ENCODE measurements at places on chromosomes 4 and X. TPM values are rescaled to one million over a fixed set of nuclear protein-coding genes. Genes with fewer than 3 reads are reported as not detected.
A peak's percentile ranks its signal among the peaks of the same experiment; 100 is the strongest.

Gene SORBS2
- 46.2 TPM for total RNA-seq

Gene SOX3
- total RNA-seq, result not detected

Gene TLR2
- total RNA-seq, result 1.3 TPM

Gene CENPVL1
- not detected for total RNA-seq

Gene PHEX
- total RNA-seq, result 1.1 TPM

Gene GALNTL6
- total RNA-seq, result not detected

Gene UGT2B17
- total RNA-seq, result not detected

Gene SLC9A7
- 35.6 TPM for total RNA-seq

DNA sequence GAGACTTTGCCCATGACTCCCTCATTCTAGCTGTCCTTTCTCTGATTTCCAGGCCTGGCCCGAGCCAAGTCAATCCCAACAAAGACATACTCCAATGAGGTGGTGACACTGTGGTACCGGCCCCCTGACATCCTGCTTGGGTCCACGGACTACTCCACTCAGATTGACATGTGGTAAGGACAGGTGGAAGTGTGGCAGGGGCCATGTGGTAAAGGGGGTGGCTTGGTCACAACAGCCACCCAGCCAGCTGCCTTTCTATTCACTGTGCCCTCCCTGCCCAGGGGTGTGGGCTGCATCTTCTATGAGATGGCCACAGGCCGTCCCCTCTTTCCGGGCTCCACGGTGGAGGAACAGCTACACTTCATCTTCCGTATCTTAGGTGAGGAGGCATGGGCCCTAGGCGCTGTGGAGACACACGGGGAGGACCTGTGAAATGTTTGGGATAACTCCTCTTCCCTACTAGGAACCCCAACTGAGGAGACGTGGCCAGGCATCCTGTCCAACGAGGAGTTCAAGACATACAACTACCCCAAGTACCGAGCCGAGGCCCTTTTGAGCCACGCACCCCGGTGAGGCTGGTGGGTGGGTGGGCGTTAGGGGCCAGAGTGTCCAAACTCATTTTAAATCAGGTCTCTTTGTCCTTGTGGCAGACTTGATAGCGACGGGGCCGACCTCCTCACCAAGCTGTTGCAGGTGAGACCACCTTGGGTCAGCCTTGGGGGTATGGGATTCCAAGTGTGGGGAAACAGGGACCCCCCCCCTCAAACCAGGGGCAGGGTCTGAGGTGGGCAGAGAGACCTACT lies 6.1 kb upstream of the USP11 start:
- no peak for DNase-seq

DNA sequence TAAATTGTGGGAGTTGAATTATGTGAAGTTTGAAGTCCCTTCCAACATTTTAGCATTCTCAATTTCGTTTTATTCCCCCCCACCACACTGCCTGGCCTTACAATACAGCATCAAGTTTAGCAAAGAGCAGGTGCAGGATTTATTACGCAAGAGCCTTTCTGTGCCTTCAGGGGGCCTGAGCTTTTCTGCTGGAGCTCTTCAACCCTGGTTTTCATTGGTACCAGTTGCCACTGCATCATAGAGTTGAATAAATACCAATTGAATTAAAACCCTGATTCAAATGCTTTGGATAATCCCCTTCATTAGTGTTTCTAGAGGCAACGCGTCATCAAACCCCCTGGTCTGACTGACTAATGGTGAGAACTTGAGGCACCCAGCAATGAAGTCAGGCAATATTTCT lies 43.6 kb upstream of the KIT start:
- DNase-seq, result no peak

- DNase-seq, result no peak
Measured at GRCh38 chrX:8447368-8447767, 17.3 kb upstream of the VCX3B start.

DNA sequence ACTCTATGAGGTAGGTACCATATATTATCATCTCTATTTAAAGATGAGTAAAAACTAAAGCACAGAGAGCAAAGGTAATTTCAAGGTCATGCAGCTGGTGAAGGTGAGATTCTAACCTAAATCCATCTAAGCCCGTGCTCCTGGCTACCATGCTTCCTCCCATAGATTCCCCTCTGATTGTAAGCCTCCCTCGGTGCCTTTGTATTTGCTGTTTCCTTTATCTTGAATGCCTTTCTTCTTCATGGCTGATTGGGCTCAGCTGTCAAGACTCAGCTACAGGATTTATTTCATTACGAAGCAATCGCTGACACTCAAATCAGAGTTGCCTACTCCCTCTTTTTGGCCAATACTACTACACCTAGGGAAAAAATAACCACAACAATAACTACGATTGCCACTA lies 217.1 kb downstream of the ARAP2 start:
- no peak for DNase-seq

DNA sequence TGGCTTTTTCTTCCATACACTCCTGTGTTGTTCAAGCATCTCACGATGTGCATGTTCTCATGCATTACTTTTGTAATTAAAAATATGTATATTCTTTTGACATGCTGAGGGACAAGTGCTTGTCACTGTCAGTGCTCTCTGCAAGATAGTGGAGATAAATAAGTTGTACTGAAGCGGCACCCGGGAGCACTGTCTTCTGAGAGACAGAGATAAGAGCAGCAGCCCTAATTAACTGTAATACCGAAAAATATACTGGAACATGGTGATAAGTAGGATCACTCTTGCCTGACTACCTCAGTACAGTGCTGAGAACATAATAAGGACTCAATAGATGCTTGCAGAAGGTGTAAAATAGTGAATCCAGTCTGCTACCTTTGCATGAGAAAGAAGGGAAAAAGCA lies 9.4 kb upstream of the GPR173 start:
- DNase-seq, result no peak

- no peak for DNase-seq
Measured at GRCh38 chr4:101791182-101791558, 640 bp downstream of the BANK1 start.

GRCh38 chrX:71910643-71910985 lies at the start of gene NHSL2:
Gene NHSL2, plus strand, starts transcription at chrX:71910845.
- no peak for DNase-seq

- DNase-seq, result no peak
Measured at GRCh38 chr4:15336410-15337167, 91.2 kb upstream of the C1QTNF7 start.

DNA sequence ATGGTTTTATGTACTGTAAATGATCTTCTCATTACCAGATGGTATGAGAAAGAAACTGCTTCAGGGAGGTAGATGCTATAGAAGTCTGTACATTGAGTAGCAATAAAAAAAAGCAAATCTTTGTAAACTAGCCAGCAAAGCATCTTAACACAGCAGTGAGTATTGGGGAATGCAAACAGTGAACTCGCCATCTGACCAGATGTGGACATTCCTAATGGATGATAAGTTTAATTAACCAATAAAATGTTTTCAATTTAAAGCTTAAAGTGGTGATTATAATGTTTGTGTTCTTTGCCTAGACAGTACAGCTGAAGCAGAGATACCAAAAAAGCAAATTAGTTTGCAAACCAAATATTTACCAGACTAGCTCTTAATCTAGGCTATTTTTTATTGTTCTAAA lies 1144.2 kb downstream of the FAT4 start:
- DNase-seq, result no peak

GRCh38 chrX:50779694-50780093 lies 34.3 kb downstream of the SHROOM4 start:
- DNase-seq, result no peak

DNA sequence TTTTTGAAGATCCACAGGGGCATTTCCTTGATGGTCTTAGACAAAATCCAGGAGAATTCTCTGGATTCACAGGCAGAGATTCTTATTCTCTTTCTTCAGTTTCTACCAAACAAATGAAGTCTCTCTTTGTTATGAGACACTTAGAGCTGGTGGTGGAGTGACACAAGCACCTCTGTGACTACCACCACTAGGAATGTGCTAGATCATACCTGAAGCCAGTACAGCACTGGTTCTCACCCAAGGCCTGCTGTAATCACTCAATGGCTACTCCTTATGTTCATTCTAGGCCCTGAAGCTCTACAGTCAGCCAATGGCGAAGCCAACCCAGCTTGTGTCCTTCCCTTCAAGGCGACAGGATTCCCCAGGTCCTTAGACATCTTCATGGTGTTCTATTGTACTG lies 482.3 kb downstream of the TRAM1L1 start:
- no peak for DNase-seq

GRCh38 chr4:94519925-94520789 lies 68.4 kb downstream of the PDLIM5 start:
- DNase-seq, result no peak

DNA sequence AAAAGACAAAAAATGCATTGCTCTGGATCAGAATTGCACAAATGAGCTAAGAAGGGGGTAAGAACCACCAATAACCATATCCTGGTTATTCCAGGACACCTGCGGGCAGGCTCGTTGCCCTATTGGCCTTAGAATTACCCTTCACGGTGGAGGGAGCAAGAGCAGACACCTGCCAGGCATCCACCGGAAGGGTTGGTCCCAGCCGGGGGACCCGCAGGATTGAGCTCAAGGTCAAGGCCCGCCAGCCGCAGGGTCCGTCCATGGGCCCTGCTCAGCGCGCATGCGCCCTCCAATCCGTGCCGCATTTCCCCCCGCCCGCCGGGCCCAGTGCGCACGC lies 575 bp downstream of the SLC25A6 start:
- no peak for DNase-seq

GRCh38 chr4:74537459-74537858 lies 92.5 kb downstream of the AREG start:
- DNase-seq, result no peak

- no peak for DNase-seq
Measured at GRCh38 chrX:13252726-13253125, 67.1 kb downstream of the ATXN3L start.

DNA sequence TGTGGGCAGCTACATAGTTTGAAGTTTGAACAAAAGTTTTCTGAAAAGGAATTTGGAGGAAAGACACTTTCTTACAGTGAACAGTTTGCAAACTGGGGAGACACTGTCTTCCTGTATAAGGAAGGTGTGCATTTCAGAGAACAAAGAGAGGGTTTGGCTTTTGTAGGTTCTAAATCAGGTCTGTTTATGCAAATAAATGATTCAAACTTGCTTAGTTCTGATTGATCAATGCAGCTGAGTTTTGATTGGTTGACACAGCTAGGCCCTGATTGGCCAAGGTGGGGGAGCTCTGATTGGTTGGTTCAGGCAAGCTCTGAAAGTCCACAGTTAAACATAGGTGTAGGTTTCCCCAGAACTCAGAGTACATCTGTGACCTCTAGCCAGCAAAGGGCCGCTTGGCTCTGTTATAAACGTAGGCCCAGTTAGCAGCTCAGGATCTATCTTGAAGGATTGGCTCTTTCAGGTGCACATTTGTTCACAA lies 63.0 kb upstream of the ENPP6 start:
- DNase-seq, result no peak

- no peak for DNase-seq
Measured at GRCh38 chr4:122606364-122607043, 14.4 kb downstream of the IL21 start.

- no peak for DNase-seq
Measured at GRCh38 chr4:107734120-107734519, 14.1 kb upstream of the PAPSS1 start.

DNA sequence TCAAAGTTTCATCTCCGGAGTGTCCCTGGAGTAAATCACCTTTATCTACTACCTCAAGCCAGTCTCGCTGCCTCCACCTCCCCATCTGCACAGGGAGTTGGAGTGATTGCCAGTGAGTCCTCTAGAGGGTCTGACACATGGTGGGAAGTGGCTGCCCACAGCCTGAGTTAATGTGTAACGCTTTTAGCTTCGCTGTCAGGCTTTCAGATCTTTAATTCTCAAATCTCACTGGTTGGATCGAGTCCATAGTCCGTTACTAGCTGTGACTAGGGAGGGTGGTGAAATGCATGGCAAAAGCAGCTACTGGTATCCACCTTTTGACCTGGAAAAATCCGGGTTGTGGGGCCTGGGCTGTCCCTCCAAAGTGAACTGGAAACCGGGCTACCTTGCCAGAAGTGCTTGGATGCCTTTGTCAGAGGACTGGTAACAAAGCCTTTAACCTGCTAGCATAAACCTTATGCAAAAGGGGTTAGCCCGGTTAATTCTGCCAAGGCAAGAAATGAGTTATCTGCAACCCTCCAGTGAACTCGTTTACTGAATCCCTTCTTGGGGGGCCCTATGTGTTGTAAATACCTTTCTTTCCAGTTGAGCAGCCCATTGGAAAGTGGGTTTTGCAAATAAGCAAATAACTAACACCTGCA lies 5.1 kb upstream of the WDR1 start:
- no peak for DNase-seq

DNA sequence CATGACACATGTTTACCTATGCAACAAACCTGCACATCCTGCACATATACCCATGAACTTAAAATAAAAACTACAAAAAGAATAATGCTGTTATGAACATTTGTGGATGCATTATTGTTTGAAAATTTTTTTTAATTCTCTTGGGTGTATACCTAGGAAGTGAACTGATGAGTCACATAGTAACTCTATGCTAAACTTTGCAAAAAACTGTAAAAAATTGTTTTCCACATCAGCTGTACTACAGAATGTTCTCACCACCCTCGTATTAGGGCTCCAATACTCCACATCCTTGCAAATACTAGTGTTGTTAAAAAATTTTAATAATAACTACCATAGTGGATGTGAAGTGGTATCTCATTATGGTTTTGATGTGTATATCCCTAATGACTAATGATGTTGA lies 33.3 kb upstream of the ZNF280C start:
- DNase-seq, result no peak

GRCh38 chr4:183348706-183349659 lies 26.8 kb upstream of the CLDN24 start:
- peak; percentile 73 for DNase-seq

- DNase-seq, result peak; percentile 8
Measured at GRCh38 chr4:147236806-147237205, 244.1 kb upstream of the EDNRA start.

GRCh38 chrX:139202742-139203420 lies 327.7 kb upstream of the F9 start:
- no peak for DNase-seq

DNA sequence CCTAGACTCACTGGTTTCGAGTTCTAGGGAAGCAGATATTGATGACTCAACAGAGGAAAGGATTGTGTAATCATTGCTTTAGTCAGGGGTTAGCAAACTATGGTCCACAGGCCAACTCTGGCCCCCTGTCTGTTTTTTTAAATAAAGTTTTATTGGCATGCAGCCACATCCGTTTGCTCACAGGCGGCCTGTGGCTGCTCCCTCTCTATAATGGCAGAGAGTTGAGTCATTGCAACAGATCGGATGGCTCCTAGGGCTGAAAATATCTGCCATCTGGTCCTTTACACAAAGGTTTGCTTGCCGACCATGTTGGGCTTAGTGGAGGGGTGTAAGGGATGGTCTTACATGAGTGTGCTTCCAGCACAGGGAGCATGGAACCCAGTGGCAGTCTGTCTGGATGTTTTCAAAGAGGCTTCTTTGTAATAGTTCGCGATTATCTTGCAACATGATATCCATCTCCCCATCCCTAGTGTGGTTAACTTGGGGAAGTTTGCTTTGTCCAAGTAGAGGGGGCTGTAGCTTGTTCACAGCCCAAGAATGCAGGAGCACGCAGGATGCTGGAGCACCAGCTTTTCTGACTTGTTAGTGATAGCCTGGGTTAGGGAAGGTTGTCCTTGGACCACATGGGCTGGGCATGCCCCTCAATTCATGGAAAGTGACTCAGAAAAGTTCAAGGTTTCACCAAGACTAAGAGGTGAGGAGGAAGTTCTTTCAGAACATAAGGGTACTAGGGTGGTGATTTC lies 59.3 kb upstream of the CLDN34 start:
- DNase-seq, result no peak

Measured in pulmonary artery endothelial cell (primary cell).